Memory B cell (primary cell): ENCODE measurements at places on chromosomes 1 and 21.

GRCh38 chr1:1324524-1325287 is at the start of the genes CPTP and INTS11:
TSS of gene CPTP (plus strand) at chr1:1324802. CDS start at chr1:1326911, 2,109 bp downstream.
TSS of gene INTS11 (minus strand) at chr1:1324660. CDS start at chr1:1324608, 52 bp downstream.
- DNase-seq = peak; percentile 90

- no peak for DNase-seq
Measured at GRCh38 chr1:61207416-61207815, 125.1 kb downstream of the NFIA start.

GRCh38 chr1:20202166-20202565 is 15.8 kb upstream of the PLA2G2C start:
- DNase-seq = no peak

- no peak for DNase-seq
Measured at GRCh38 chr1:239733995-239734394, 347.6 kb downstream of the CHRM3 start.

- DNase-seq = no peak
Measured at GRCh38 chr1:87141556-87141955, 187.1 kb upstream of the LMO4 start.

DNA sequence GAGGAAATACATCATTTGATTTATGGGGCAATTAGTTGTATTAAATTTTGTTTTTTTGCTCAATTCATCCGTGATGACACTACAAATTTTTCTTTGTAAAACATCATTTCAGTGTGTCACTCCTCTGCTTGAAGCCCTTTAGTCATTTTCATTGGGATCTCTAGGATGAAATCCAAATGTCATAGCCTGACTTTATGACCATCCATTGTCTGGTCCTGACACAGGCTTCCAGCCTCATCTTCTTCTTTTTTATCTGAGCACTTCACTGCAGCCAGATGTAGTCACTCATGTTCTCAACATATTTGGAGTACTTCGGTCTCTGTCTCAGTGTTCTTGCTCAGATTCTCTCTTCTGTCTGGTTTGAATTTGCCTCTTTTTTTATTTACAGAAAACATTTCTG is 173.1 kb downstream of the HMCN1 start:
- DNase-seq = no peak

DNA sequence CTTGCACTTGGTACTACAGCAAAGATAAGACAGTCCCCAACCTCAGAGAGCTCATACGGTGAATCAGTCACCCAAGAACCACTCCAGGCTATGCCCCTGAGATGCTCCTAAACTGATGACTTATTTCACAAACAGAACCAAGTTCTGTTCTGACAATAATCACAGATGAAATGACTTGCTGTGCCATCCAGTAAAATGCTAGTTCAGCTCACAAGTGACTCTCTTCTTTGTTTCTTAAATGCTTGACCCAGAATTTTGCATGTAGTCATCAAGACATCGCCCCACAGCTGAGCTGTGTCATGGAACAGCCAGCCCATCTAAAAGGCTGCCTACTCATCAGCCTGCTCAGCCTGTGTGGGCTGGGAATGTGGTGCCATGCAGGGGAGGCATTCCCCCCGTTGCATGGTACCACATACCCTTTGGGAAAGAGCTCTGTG is 6.1 kb upstream of the SLC19A2 start:
- DNase-seq = no peak

GRCh38 chr1:59556802-59557548 is 257.8 kb upstream of the HOOK1 start:
- DNase-seq = no peak

GRCh38 chr1:181423301-181423918 is 59.9 kb upstream of the CACNA1E start:
- DNase-seq = no peak

- DNase-seq = no peak
Measured at GRCh38 chr1:152866321-152866720, 6.5 kb downstream of the LCE7A start.

GRCh38 chr1:98704474-98704873 is 43.0 kb downstream of the SNX7 start:
- DNase-seq = no peak

GRCh38 chr1:78298349-78298748 is 192.4 kb upstream of the PTGFR start:
- DNase-seq = no peak

DNA sequence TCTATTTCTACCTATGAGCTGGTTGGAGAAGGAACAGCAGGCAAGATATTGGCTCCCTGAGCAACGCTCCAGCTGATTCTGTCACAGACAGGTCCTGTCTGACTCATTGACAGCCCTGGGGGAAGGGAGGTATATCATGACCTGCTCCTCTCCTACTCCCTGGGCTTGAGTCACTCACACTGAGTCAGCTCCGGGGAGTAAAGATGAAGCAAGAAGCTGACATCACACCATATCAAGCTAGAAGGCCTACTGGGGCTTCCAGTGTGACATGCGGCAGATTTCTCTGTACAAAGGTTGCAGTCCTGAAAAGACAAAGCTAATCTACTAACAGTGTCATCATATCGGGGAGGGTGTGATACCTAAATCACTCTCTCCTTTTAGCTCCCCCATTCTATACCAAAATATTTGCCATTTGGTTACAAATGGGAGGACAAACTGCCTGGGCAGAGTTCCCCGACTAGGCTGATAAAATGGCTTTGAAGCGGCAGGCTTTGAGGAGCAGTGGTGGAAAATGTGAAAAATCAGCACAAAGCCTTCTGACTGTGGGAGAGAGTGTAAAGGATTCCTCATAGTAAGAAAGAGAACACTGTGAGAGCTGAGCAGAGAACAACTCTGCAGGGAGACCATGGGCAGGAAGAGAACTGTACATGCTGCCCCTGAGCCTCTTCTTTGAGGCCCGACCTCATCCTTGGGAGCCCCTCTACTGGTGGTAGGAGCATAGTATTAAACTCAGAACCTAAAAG is 15.5 kb downstream of the PI4KB start:
- no peak for DNase-seq

- DNase-seq = no peak
Measured at GRCh38 chr1:192639607-192640368, 3.8 kb downstream of the RGS13 start.

- no peak for DNase-seq
Measured at GRCh38 chr1:147837129-147837963, 65.2 kb upstream of the GJA8 start.

- DNase-seq = no peak
Measured at GRCh38 chr1:174656409-174657059, 208.8 kb downstream of the GPR52 start.

DNA sequence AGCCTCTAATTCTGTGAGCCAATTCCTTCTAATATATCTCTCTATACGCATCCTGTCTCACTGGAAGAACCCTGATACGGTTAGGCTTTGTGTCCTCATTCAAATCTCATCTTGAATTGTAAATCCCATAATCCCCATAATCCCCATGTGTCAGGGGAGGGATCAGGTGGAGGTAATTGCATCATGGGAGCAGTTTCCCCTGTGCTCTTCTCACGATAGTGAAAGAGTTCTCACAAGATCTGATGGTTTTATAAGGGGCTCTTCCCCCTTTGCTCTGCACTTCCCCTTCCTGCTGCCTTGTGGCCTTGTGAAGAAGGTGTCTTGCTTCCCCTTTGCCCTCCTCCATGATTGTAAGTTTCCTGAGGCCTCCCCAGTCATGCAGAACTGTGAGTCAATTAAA is 116.1 kb downstream of the MRPS6 start:
- DNase-seq = no peak

DNA sequence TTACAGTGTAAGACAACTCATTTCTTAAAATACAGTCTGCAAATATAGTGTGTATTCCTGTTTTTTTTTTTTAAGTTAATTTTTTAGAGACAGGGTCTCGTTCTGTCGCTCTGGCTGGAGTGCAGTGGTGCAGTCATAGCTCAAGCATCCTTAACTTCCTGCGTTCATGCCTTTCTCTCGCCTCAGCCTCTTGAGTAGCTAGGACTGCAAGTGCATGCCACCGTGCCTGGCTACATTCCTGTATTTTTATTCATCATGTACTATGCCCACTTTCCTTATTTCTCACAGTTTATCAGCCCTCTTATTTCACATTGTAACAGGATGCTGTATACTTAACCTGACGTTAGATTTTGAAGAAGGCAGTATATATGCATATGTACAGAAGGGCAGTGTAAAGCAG is 26.7 kb downstream of the MIER1 start:
- no peak for DNase-seq

DNA sequence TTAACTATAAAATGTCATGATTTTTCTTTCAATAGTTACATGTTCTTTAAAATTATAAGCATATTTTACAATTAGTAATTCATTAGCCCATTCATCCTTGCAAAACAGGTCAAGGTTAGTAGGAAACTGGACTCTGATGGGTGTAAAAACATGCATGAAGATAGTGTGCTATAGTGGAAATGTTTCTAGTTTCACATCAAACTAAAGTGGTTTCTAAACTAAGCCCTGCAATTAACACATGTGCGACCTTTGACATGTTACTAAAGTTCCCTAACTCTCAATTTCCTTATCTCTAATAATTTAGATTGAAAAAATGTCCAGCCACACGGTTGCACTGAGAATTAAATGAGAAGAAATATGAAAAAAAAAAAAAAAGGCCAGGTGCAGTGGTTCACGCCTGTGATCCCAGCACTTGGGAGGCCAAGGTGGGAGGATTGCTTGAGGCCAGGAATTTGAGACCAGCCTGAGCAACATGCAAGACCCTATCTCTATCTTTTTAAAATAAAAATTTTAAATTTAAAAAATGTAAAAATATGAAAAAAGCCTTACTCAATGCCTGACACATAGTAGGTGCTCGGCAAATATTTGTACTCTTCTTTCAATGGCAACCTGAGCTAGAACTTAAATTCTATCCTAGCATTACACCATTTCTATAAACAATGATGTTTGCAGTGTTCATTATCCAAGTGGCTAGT is 44.1 kb upstream of the PALMD start:
- no peak for DNase-seq

- no peak for DNase-seq
Measured at GRCh38 chr1:82979593-82980236, 1019.2 kb downstream of the TTLL7 start.

GRCh38 chr1:24481101-24481500 is 21.5 kb upstream of the RCAN3 start:
- peak; percentile 17 for DNase-seq

- DNase-seq = no peak
Measured at GRCh38 chr1:199867601-199868000, 159.9 kb upstream of the NR5A2 start.

DNA sequence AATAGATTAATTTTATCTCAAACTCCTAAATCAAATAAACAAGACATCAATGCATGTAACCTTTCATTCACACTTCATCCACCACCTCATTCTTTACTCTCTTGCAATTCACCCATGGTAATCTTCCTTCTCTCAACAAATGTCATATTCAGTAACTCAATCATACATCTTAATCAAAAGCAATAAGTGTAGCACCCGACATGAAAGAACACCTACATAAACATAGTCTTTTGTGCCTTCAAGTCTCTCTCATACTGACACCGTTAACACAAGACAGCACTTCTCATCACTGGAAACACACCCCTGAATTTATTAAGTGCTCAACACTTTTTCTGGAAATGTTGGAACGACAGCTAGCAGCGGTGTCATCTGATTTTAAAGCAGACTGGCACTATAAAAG is 225.9 kb downstream of the TTLL7 start:
- DNase-seq = no peak

- no peak for DNase-seq
Measured at GRCh38 chr1:228317891-228318810, 88.5 kb downstream of the TRIM11 start.

- no peak for DNase-seq
Measured at GRCh38 chr21:43906585-43907370, 41.8 kb downstream of the AGPAT3 start.

DNA sequence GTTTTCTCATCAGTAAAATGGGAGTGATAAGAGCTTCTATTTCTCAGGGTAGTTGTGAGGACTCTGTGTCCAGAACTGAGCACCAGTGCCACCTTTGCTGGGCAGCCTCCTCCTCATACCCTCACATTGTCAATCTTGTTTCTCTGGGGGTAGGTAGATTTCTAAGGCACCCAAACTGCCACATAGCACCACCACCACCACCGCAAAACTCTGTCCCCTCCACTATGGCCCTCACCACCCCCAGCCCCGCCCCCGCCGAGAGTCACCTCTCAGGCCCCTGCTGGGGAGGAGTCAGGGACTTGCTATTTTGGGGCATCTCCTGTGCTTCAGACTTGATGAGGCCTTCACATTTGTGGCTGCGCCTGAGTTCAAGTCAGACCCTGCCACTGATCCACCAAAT is 549.2 kb downstream of the PTPRU start:
- DNase-seq = no peak

DNA sequence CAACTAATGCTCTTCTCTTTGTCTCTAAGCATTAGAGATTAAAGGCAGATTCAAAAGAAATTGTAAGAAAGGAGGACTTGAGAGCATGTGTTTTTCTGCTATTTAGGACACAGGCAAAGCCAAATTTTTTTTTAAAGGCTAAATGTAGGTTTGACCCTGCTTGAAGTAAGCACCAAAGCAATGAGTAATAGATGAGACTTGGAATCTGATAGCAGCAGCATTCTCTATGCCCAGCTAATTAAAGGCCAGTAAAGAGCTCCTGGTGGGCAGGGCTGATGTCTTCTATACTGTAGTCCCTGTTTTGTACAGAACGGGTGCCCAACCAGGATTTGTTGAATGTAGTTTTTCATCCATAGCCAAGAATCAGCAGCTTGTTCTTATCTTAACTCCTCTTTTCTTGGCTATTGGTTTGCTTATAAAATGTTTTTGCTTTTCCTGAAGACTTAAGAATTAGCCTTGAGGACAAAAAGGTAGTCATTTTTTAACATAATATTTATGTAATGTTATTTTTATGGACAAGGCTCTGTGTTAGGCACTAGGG is 179.6 kb downstream of the LMO4 start:
- no peak for DNase-seq

GRCh38 chr1:233299450-233299849 is 3.9 kb upstream of the PCNX2 start:
- DNase-seq = no peak

DNA sequence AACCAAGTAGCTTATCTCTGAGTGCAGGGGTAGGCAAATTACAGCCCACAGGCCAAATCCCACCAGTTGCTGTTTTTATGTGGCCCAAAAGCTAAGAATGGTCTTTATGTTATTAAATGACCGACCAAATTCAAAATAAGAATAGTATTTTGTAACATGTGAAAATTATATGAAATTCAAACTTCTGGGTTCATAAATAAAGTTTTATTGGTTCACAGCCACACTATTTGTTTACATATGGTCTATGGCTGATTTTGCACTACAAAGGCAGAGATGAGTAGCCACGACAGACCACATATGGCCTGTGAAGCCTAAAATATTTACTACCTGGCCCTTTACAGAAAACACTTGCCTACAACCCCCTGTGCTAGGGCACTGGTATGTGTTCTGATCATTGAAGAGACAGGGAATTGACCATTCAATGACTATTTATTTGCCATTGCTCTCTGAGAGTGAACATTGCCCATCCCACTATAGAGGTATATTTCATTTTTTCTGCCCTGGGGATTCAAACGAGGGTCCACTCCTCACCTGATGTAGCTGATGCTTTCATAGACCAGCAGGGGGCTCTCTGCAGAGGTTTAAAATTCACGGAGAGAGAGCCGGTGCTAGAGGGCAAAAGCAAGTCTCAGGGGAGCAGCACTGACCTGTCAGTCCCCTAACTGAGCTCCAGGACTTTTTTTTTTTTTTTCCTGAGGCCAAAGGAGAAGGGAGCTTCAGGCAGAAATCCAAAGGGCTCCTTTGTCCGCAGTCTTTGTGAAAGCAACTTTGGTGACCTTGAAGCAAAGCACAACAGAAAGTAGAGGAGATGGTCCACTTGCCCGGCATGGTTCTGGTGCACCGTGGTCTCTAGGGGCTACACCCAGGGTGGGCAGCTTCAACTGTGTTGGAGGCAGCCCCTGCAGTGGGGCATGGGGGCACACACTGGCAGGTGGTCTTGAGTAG is 7.3 kb upstream of the GNL2 start:
- DNase-seq = peak; percentile 19

- DNase-seq = no peak
Measured at GRCh38 chr1:64675718-64676345, 69.0 kb upstream of the RAVER2 start.

- no peak for DNase-seq
Measured at GRCh38 chr1:5758000-5758858, 234.0 kb downstream of the NPHP4 start.
